ENCODE measurements at places on chromosomes 11 and 22.

- DNase-seq: no peak
Measured at GRCh38 chr11:126138636-126139035, 72.8 kb downstream of the RPUSD4 start.

DNA sequence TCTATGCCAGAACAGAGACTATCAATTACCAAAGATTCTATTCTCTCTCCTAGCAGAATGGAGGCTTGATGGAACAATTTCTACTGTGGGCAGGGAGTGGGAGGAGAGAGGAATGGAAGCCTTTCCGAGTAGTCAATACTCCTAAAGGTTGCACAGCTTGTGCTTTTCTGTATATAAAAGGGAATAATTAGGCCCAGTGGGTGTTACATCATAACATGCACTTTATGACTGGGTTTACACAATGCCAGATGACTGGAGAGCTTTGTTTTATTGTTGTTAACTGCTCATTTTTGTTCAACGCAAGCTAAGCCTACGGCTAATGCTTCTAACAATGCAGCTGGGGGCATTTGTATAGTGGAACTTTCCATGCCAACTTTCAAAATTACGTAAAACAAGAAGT lies 2237.9 kb upstream of the RAG2 start:
- no peak for DNase-seq

DNA sequence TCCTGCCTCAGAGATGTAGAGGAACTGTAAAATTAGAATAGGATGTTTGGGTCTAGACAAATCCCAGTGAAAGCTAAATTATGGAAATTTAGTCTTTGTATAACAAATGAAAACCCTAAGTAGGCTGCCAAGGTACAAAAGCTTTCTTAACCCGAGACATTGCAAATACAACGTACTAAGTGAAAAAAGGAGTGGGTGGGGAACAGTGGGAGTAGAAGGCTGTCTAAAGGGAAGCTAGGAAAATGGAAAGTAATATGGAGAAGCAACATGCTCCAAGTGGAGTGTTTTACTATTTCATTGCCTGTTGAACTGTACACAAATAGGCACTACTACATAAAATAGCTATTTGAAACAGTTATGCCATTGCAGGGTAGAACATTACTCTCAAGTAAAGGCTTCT lies 6.8 kb upstream of the LIN7C start:
- DNase-seq: no peak

- no peak for DNase-seq
Measured at GRCh38 chr11:82898241-82898640, 2.0 kb downstream of the PRCP start.

GRCh38 chr22:43308060-43308830 lies 34.9 kb downstream of the SCUBE1 start:
- DNase-seq: no peak

- DNase-seq: no peak
Measured at GRCh38 chr11:118007040-118007439, 20.8 kb downstream of the IL10RA start.

- no peak for DNase-seq
Measured at GRCh38 chr22:40215266-40215665, 37.5 kb downstream of the TNRC6B start.

GRCh38 chr11:60197442-60197841 lies 14.6 kb upstream of the MS4A6A start:
- no peak for DNase-seq

DNA sequence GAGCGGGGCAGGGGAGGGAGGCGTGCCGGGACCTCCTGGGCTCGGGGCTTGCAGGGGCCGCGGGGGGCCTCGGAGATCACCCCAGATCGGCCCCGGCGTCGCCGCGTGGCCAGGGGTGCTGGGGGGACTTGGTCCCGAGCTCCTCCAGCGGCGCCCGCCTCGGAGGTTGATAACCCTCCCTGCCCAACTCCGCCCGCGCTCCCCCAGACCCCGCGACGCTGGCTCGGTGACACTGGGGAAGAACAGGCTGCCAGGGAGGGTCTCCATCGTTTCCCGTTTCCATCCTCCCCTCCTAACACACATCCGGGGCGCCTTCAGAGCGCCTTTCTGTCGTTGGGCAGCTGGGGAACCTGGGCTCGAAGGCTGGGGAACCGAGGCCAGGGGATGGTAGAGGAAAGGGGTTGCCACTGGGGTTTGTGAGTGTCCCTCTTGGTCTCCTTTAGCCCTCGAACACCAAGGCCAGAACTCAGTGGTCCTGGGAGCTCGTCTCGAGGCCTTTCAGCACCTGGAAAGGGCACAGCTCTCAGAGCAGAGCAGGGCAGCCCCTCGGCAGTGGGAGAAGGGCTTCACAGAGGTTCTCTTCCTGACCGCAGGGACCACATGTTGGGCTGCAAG lies 431 bp downstream of the SLC37A2 start:
- no peak for DNase-seq

DNA sequence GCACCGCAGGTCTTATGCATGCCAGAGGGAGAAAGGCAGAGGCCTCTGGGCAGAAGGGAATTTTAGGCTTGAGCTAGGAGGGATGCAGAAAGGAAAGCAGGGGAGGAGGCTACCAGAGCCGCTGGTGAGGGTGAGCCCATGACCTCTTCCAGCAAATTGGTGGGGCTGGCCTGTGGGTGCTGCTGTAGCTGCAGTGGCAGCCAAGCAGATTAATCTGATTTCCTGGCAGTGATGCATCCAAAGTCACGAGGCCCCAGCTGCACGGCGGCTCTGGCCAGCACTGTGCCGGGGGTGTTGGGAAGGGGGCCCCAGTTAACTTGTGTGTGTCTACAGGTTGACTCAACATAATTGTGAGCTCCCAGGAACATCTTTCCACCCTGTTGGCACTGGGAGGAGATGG lies 41.4 kb upstream of the B3GAT1 start:
- DNase-seq: no peak

- DNase-seq: no peak
Measured at GRCh38 chr11:19365743-19366410, 125.1 kb upstream of the E2F8 start.

DNA sequence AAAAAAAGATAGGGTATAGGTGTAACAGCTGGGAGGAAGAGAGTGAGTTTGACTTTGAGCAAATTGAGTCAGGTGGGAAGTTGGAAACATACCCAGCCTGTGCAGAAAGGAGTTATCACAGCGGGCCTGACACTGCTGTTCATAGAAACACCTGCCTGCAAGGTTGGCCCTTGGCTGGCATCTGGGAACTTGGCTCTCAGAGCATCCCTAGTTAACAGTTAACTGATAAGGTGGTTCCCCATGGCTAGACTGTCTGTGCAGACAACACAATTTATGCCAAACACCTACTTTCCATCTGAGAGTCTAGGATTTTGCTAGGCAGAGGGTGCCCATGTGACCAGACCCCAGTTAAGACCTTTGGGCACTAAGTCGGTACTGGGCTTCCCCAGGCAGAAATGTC lies 31.4 kb downstream of the ADAMTS8 start:
- DNase-seq: no peak
